ENCODE measurements at places on chromosomes 2 and 18.

DNA sequence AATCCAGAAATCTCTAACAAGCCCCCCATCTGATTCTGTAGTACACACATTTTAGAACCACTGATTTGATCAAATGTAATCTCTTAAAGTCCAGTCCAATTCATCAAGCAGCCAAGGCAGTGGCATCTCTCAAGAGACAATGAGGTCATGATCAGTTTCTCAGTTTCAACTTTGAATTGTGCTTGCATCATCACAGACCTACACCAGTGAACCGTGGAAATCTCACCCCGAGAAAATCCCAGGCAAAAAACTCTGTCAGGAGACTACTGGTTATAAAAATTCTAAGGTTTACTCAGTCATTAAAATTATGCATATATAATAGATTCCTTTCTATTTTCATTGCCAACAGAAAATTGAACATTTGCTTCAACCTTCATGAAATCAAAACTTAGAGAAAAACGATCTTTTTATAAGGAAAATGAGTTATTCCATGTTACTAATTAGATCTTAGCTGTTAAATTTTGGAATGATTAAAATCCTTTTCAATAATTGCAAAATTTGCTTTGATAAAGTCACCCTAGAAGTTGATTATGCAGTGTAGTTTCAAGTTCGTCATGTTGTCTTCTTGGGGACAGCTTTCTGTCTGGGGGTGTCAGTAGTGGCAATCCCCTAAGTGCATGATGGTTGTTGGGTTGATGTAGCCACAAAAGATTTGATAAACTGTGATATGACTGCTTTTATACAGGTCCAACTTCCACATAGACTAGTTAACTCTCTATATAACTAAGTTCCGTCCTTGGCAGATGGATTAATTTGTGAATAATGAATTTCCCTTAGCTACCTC lies 235.0 kb downstream of the CAMKMT start:
- DNase-seq, result no peak

- DNase-seq, result no peak
These were observed 1383.3 kb upstream of the CDH2 start for GRCh38 chr18:29560270-29560669.

GRCh38 chr18:72674710-72675109 lies 130.6 kb upstream of the CBLN2 start:
- no peak for DNase-seq

DNA sequence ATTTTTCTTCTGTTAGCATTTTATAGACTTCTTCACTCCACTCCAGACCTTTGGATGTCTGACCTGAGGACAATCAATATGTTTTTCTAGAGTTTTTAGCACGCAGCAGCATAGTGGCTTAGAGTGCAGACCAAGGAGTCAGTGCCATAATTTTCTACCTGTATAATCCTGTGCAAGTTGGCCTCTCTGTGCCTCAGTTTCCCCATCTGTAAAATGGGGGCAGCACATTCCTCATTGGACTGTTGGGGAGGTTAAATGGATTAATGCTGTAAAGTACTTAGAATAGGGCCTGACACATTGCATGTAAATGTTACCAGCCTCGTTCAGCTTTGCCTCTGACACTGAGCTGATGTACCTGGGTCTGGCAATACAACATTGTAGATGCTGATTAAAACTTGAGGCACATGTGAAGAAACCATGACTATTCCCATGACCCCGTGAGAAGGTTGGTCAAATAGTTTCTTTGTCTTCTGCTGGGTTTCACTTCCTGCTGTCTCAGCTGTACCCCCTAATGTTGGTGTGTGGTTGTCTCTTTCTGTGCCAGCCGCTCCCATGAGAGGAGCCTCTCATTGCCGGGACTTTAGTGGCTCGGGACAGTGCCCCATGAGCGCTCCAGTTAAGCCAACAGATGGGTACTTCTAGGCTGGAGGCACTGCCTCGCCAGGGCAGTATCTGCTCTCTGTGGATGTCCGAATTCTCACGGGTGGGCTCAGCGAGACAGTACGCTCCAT lies 125.3 kb downstream of the SH3RF3 start:
- no peak for DNase-seq

DNA sequence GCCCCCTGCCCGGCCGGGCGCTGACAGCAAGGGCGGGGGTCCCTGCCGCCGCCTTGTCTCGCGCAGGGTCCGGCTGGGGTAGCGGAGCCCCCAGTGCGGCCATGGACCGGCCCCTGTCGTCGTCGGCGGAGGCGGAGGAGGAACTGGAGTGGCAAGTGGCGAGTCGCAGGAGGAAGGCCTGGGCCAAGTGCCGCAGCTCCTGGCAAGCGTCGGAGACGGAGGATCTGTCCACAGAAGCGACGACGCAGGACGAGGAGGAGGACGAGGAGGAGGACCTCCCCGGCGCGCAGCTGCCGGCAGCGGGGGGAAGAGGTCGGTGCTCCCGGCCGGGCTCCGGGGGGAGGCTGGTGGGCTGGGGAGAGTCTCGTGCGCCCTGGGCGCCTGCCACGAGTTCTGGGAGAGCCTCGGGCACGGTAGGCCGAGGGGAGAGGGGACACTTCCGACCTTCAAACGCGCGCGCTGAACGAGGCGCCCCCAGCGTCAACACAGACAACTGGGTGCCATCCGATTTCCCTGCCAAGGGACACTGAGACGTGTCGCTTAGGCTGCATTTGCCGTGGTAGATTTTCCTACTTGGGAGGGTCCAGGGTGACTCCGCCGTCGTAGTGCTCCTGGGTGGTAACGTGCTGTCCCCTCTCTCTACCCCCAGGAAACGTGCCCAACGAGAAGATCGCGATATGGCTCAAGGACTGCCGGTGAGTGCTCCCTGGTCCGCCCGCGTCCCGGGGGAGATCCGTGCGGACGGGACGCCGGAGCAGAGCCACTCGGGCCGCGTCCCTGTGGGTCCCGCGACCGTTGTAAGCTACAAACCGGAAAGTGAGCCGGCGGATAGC lies 652 bp downstream of the ITPRID2 start:
- peak; percentile 30 for DNase-seq

DNA sequence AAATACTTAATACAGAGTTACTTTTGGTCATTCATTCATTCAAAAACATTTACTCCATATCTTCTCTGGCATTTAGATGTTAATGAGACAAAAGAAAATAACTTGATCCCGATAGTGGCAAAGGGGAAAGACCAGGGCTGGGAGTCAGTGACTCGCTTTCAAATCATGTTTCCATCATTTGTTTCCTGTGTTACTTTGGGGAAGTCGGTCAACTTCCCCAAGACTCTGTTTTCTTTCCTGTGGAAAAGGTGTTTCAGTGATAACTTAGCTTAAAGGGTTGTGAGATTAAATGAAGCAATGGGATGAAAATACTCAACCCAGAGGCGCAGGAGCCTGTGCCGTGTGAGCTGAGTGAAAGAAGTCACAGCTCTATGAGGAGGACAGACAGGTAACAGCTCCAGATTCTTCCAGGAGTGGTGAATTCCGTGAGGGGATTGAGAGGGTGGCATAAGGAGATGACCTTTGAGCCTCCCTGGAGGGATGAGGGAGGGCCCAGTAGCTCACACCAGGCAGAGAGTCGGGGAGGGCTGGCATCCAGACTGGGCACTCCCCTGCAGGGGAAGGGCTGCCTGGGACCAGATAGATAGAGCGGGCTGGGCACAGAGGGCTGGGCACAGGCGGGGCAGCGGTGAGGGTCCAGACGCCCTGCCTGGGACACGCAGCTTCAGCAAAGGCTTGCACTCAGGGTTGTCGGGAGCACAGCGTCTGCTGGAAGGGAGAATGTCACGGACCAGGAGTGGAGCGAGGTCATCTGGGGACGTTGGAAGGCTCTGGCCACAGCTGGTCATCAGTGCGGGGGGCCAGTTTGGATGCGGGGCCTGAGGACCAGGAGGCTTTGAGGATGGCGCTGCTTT lies 70.1 kb downstream of the TSHZ1 start:
- no peak for DNase-seq

GRCh38 chr2:181682026-181682789 lies 1.9 kb upstream of the NEUROD1 start:
- no peak for DNase-seq

DNA sequence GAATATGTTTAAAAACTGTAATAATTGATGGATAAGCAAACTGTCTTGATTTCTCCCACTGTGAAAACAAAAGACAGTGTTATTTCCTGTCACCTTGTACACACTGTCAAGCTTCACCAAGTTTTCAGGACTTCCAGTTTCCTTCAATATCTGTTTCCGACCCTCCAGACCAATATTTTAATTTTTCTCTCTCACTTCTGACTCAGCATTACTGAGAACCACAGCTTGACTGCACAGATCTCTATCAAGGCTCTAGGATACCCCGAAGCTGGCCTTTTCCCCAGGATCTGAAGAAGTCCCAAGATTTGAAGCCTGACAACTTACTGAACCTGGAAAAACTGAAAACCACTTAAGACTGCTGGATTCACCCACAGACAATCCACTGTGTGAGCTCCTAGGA lies 13.2 kb upstream of the SULT1C3 start:
- DNase-seq, result no peak

DNA sequence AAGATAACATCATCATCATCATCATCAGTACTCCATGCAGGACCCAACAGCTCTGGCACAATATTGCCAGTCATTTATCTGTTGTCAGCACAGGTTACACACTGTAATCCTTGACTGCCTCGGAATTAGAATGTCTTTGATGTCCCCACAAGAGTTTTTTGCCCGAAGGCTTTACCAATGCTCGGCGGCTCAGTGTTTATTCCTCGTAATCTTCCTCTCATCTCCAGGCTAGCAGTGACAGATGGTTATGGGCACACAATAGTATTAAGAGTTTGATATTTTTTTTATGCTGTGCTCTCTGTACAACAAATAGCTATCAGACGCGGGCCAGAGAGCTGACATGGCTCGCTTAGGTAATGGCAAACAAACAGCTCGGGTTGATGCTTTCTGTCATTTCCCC lies 515.2 kb downstream of the ZEB2 start:
- no peak for DNase-seq

- DNase-seq, result no peak
These were observed 91.8 kb downstream of the NOL10 start for GRCh38 chr2:10597956-10598355.

GRCh38 chr2:197297266-197297665 lies 13.3 kb downstream of the ANKRD44 start:
- DNase-seq, result no peak

- DNase-seq, result no peak
These were observed 230.8 kb upstream of the SMIM21 start for GRCh38 chr18:75658330-75658729.

GRCh38 chr18:46764586-46764985 lies 7.7 kb upstream of the ST8SIA5 start:
- DNase-seq, result no peak

DNA sequence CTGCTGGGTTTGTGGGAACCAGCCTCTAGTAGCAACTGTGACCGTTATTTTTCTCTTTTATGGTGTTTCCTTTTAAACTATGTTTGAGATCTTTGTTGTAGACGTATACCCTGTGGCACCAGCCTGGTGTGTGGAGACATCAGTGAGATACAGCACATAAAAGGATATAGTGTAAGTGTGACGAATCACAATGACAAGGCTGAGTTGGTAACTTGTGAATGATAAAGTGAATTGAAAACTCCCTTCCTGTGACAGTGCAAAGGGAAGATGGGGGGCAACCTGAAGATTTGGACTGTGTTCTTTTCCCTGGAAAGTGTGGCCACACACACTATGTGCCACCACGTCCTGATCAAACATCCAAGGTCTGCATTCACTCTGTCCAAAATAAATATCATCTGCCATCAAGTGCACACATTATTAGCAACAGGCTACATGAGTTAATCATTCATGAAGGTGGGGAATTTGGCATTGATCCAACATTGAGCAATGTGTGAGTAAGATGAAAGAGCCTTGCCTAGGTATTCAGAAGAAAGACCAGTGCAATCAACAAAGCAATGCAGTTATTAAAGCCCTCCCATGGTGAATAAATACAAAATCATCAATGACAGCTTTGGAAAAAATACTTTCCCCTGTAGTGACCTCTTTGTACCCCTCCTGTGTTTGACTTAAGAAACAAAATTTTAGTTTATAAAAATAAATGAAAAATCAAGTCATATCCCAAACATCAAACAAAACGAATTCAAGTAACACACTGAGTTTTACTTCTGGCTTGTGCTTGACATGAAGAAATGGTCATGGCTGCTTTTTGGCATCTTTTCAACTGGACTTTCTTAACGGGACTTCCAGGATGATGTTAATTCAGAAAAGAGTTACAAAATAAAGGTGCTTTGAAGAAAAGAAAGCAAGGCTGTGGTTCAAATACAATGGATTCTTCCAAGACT lies 1280.5 kb upstream of the ZEB2 start:
- DNase-seq, result no peak

GRCh38 chr2:226862623-226863022 lies 26.8 kb downstream of the RHBDD1 start:
- DNase-seq, result no peak

GRCh38 chr18:11487390-11487789 lies 122.0 kb upstream of the SLC35G4 start:
- no peak for DNase-seq

- DNase-seq, result peak; percentile 36
These were observed 50.0 kb downstream of the HDHD2 start for GRCh38 chr18:47100212-47100831.

DNA sequence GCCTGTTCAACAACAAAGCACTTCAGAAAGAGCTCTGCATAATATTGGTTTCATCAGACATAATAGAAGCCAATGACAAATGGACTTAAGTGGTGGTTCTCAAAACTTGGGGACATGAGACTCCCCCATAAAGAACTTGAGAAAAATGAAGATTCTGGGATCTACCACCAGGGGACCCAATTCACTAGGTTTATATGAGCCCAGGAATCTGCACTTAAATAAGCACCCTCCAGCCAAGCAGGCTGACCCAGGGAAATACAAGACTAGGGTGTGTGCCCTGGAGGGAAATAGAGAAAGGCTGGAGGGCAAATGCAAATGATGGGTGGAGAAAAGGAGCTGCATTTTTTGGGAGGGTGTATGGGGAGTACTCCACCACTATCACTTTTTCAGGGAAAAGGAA lies 52.5 kb downstream of the SATB2 start:
- DNase-seq, result no peak

DNA sequence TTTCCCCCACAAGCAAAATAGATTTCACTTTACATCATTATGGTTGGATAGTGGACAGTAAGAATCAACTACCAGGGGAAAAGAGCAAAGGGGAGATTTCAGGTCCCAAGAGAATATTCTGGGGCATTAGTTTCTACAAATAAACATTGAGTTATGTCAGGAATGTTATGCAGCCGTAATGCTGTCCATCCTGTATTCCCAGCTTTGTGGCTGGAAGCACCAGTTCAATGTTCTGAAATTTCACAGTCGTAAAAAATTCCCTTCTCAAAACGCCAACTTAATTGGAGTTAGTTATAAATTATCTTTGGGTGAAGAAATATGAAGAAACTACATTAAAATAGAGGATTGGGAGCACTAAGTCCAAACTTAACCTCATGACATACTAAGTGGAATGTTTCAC lies 141.5 kb upstream of the FIGN start:
- DNase-seq, result no peak

- DNase-seq, result no peak
These were observed 134.9 kb downstream of the LRRTM4 start for GRCh38 chr2:77387324-77387723.

All from activated CD4-positive, alpha-beta T cell treated with anti-CD3 and anti-CD28 coated beads for 24 hours (primary cell).